ENCODE measurements at places on chromosomes 7 and 10.

GRCh38 chr7:49398746-49399145 lies 374.7 kb upstream of the VWC2 start:
- no peak for DNase-seq

- peak; percentile 75 for DNase-seq
These were observed 85.4 kb upstream of the PDGFA start for GRCh38 chr7:604884-605531.

GRCh38 chr7:134779741-134780065 lies 269 bp downstream of the CALD1 start:
- DNase-seq = no peak

DNA sequence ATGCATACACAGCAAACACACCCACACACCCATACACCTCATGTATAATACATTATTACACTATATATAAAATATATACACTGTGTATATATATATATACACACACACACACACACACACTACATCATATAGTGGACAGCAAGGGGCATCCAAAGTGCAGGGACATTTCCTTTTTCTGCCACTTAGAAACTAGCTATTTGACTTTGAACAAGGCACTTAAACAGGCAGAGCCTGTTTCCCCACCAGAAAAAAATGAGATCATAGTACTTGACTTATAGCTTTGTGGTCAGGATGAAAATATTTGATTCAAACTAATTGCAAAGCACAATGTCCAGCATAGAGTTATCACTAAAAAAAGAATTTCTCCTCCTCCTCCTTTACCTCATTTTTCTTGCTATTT lies 254.3 kb upstream of the NPVF start:
- no peak for DNase-seq

GRCh38 chr7:17320657-17321056 lies 22.2 kb downstream of the AHR start:
- DNase-seq = no peak

DNA sequence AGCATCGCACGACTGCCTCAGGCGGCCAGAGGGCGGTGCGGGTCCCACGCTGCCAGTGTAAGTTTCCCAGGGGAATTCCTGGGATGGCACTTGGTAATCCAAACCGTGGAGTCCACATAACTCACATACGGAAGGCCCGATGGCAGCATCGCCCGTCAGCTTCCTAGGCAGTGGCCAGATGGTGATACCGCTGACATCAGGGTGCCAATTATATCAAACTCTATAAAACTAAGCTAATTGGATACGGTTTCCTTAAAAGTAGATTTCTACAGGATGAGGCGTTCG lies 189.8 kb downstream of the CELF2 start:
- no peak for DNase-seq

DNA sequence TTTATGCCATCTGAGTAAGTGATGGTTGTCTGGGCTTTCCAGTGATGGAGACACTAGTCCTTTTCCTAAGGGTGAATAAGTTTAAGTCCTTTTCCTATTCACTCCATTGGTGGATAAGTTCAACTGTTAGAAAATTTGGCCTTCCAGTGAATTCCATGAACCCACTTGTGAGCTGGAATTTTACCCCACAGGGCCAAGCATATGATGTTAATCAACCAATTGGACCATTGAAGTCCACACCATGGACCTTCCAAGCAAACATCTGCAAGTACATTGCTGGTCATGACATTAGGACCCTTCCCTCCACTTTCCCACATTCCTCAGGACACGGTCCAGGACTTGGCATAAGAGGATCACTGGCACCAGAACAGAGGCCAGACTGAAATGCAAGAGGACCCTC lies 381.4 kb downstream of the RPS24 start:
- DNase-seq = no peak

- DNase-seq = peak; percentile 80
These were observed 8.9 kb downstream of the ANXA11 start for GRCh38 chr10:80196270-80196949.

- DNase-seq = no peak
These were observed 217.1 kb downstream of the GALNT17 start for GRCh38 chr7:71348821-71349681.

- no peak for DNase-seq
These were observed 112.0 kb downstream of the PDE1C start for GRCh38 chr7:31958226-31958625.

DNA sequence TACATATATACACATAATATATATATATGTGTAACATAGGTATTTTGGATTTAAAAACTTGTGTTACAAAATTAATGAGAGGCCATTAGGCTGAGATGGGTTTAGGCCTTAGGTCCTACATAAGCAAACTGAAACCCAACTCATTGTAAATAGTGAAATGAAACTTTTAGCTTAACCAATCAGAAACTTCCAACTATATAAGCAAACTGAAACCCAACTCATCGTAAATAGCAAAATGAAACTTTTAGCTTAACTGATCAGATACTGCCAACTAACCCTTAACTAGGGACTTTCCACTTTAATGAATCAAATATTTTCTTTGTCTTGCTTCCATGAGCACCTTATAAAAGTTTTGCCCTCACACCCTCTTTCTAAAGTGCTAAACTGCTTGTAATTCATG lies 17.3 kb upstream of the SAMD9L start:
- DNase-seq = no peak

GRCh38 chr10:127563718-127564553 lies 14.8 kb downstream of the NPS start:
- peak; percentile 72 for DNase-seq

- DNase-seq = no peak
These were observed 6.8 kb upstream of the IFIT1B start for GRCh38 chr10:89371079-89371478.

- no peak for DNase-seq
These were observed 13.6 kb upstream of the SLF2 start for GRCh38 chr10:100899171-100899570.

DNA sequence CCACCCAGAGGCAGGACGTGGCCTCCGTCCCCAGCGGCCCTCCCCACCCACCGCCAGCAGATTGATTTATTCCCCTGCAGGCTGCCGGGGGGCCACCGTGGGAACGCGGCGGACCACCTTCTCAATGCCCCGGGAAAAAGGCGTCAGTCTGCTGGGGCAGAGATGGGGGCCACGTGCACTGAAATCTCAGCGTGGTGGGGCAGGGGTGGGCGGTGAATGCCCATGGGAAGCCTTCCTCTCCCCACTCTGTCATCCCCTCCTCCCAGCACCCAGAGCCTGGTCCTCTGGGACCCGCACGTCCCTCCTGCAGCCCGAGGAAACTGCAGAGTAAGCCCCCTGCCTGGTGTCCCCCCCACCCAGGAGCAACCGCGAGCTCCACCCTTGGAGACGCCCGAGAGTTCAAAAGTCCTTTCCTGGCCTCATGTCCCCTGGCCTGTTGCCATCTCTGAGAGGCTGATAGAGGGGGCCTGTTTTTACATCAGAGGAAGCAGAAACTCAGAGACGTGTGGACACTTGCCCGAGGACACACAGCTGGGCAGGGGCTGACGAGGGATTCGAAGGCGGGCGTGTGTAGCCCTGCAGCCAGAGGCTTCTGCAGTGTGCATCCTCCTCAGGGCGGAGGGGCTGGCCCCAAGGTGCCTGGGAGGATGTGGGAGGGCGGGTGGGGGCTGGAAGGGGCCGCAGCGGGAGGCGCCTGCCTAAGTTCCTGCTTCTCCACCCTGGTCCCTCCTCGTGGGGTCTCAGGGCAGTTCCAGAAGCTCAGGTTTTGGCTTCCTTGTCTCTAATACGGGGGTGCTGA lies 21.8 kb downstream of the UNCX start:
- no peak for DNase-seq

GRCh38 chr7:9231630-9232121 lies 798.3 kb downstream of the NXPH1 start:
- no peak for DNase-seq

GRCh38 chr10:18294633-18295032 lies 154.4 kb downstream of the CACNB2 start:
- DNase-seq = no peak

DNA sequence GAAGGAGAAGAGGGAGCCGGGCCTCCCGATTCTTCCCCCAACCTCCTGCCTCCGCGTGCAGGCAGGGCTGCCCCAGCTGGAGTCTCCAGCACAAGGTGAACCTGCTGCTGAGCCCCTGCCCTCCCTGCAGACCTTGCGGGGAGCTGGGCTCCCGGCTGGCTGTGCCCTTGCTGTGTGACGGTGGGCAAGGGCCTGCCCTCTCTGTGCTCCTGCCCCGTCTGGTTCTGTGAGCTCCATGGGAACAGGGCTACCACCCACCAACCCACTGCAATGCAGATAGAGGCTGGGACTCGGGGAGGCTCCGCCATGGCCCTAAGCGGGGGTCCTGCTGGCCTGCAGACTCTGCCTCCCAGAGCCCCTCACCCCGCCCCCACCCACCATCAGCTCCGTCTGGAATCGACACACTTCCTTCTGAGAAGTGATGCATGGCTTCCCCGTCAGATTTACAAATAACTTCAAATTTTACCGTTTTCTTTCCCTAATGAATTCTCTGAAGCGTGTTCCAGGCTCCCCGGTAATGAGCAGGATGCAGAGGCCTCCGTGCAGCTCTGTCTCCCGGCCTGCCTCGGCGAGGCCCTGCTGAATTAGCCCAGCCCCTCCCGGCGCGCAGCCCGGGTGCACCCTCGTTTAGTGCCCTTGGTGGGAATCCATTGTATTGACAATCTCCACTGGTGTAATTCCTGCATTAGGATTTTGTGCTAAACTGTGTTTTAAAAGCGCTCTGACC lies 111.0 kb downstream of the MICALL2 start:
- no peak for DNase-seq

- DNase-seq = no peak
These were observed 9.0 kb upstream of the VIM start for GRCh38 chr10:17219024-17219423.

- DNase-seq = no peak
These were observed 19.3 kb upstream of the ING3 start for GRCh38 chr7:120931243-120931642.

DNA sequence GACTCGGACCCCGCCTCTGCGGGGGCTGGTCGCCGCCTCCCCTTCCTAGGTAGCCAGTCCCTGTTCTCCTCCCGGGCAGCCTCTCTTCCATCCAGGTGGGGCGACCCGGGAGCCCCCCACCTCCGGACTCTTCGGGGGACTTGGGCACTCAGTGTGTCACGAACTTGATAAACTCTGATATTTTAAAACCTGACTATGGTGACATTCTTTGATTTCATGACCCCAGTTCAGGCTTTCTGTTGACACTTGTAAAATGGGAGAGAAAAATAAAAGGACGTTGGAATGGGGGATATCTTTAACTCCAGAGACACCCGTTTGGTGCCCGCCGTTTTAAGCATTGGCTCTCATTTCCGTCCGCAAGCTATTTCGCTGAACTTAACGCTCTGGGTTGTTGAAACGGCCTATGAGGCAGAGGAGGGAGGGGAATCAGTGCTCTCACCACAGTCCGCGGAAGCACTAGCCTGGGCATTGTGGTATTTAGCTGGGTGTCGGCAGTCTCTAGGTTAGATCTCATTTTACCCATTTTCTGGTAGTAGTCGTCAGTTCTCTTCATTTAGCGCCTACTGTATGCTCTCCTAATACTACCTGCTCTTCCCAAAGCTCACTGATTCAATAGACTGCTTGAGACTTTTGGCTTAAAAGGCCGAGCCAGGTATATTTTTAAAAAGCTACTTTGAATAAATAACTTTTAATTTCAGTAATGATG lies 738 bp downstream of the VPS26A start:
- DNase-seq = peak; percentile 70

DNA sequence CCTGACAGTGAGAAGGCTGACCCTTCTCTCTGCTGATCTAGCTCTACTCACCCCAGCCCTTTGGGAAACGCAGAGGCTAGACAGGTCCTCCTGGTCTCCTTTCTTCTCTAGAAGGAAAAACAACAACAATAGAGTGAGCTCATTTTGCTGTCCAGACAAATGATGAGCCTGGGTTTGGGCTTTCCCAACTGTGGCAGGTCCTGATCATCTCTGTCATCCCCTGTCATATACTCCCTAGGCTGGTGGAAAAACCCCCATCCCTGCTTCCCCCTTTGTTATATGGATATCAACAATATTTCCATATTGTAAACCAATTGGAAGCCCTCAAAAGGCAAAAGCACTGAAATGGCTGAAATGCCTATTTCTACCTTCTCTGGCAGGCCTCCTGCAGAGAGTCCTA lies 9.2 kb upstream of the DDIT4 start:
- DNase-seq = no peak

DNA sequence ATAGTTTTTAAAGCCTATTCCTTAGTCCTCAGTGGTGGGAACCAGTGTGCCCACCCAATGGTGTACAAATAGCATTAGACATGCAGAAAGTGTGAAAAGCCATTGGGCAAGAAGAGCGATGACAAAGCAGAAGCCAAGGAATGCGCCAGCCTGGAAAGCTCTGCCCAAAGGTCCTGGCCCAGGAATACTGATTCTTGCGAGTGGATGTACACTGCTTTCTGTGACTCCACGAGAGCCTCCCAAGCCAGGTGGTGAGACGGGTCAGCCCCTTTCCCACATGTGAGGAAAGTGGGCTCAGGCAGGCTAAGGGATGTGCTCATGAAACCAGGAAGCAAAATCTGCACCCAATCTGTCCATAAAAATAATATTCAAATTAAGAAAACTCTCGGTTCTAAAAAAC lies 106.6 kb downstream of the ADCY1 start:
- DNase-seq = no peak

DNA sequence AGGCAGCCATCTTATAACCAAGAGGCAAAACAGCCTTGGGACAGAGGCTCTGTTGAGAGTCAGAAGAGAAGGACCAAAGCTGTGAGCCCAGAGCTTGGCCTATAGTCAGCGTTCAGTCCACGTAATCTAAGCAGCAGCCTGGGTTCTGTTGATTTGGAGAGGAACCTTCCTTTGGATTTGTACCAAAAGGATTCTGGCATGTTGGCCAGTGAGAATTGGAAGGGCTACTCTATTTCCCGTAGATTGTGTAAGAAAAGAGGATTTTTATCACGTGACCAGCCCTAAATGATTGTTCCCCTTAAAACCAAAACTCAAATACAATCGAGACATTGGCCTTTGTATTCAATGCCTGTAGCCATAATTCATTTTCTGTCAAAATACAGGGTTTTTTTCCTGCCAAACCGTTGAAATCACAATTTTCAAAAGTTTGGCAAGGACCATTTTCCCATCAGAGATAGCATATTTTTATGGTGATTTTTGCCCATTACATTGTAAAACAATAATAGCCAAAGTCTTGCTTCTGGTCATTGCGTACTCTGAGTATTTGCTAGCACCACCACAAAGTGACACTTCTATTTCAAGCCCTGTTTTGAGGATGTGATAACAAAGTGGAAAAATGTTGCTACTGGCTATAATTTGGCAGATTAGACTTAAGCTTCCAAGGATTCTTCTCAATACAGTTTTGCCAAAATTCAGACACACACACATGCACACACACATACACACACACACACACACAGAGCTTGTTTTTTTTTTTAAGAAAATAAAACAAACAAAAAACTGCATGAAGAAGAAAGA lies 23.1 kb upstream of the BMPER start:
- no peak for DNase-seq

- DNase-seq = no peak
These were observed 88.3 kb downstream of the C10orf105 start for GRCh38 chr10:71631007-71631861.
